NCI-H774 (cell line): ENCODE measurements at places on chromosomes 16 and 17.

DNA sequence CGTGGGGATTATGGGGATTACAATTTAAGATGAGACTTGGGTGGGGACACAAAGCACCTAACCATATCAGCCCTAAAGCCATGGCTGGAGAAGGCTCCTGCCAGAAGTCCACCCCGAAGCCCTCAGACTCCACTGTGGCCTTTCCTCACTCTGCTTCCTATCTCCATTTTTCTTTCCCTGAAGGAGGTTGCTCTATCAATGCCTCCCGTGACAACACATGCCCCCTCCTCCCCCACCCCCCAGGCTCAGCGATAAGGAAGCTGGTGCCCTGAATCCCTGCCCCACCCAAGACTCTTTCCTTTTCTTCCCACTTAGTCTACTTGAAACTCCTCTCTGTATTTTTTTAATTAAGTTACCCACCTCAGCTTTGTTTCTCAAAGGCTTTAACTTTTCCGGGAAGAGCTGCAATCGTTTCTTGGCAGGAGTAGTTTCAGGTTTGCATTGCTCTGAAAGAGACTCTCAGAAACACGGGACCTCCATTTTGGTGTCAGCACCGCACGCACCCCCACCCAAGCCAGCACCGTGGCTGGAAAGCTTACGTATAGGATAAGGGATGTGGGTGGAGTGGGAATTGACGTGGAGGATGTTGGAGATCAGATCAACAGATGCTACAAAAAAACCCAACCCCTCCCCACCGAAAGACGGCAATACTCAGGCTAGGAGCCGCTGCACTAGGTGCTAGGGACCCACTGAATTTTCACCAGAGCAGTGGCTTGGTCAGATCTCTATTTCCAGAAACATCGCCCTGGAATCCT lies 15.2 kb upstream of the CA4 start:
- DNase-seq: no peak

DNA sequence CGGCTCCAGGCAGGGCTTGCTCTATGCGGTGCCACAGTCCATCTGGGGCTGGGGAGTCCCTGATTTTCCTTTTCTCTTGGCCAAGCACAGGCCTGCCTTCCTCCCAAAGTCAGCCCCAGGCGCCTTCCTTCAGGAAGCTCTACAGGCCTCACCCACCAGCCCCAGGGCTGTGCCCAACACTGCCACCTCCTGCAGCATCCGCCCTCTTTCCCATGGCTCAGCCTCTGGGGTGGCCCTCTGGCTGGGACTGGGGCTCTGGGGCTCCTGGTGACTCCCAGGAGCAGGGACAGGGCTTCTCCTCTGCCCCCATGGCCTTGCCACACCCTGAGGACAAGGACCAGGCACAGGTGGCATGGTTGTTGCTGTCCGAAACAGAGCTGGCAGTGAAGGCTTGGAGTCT lies 817 bp downstream of the ITGB4 start:
- no peak for DNase-seq

DNA sequence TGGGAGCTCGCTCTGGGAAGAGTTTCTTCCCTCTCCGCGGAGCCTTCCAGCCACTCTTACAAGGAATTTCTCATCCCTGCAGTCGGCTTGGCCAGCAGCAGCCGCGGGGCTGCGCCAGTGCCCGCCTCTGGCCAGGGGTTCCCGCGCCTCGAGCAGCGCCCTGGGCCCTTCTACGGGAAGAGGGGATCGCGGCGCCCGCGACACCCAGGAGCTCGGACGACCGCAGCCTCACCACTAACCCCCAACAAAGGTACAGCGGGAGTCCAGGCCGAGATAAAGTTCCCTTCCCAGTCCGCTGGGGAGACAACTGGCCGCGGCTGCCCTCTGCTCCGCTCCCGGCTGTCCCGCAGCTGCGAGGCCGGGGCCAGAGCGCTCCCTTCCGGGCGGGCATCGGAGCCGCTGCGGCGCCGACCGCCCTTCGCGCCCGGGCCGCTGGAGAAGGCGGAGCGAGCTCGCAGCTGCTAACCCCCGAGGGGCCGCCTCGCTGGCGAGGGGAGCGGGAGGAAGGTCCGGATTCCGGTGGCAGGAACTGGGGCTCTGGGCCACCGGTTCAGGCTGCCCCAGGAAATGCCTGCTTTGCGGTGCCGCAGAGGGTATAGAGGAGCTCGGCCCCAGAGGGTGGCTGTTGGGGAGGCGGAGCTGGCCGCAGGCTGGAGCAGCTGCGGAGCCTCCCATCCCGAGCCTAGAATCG lies 3.6 kb upstream of the HS3ST3B1 start:
- peak; percentile 23 for DNase-seq

DNA sequence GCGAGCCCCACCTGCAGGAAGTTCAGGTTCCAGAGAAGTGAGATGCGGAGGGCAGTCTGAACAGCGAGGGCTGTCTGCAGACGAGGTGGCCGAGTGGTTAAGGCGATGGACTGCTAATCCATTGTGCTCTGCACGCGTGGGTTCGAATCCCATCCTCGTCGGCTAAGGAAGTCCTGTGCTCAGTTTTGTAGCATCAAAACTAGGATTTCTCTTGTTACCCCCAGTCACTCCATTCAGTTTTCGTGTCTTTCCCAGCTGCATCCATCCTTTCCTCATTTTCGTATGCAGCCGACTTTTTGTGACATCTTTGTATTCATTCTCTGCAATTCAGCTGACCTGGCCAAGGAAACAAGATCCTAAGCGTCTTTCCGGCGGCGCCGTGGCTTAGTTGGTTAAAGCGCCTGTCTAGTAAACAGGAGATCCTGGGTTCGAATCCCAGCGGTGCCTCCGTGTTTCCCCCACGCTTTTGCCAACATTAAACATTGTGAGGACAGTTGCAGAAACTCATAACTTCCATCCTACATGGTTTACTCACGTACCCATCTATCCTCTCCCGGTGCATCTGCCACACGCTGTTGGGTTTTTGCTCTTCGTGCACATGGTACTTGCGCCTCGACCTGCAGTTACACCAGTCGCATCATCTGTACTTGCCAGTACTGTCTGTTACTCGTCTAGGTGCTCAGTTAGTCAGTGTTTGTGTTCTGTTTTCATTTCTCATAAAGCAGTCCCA lies 3.0 kb downstream of the BORCS6 start:
- DNase-seq: peak; percentile 72

GRCh38 chr17:50365649-50366393 lies 7.2 kb downstream of the MRPL27 start:
- no peak for DNase-seq

DNA sequence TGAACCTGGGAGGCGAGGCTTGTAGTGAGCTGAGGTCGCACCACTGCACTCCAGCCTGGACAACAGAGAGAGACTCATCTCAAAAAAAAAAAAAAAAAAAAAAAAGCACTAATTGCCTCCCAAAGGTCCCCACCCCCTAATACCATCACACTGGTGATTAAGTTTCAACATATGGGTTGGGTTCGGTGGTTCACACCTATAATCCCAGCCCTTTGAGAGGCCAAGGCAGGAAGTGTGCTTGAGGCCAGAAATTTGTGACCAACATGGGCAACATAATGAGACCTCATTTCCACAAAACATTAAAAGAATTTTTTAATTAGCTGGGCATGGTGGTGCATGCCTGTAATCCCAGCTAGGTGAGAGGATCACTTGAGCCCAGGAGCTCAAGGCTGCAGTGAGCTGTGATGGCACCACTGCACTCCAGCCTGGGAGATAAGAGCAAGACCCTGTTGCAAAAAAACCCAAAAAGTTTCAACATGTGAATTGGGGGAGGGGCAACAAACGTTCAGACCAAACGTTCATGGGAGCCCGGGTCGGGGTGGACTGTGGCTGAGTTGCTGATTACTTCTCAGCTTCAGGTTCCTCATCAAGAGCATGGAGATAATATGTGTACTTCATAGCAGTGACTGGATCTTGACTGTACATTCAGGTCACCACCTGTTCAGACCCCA lies 62.1 kb upstream of the NOL11 start:
- no peak for DNase-seq

- DNase-seq: no peak
Measured at GRCh38 chr17:12927541-12928425, 90.0 kb downstream of the ELAC2 start.

- no peak for DNase-seq
Measured at GRCh38 chr17:80970762-80971703, 20.6 kb upstream of the CHMP6 start.

- DNase-seq: no peak
Measured at GRCh38 chr16:11750056-11750455, 7.4 kb upstream of the TXNDC11 start.

DNA sequence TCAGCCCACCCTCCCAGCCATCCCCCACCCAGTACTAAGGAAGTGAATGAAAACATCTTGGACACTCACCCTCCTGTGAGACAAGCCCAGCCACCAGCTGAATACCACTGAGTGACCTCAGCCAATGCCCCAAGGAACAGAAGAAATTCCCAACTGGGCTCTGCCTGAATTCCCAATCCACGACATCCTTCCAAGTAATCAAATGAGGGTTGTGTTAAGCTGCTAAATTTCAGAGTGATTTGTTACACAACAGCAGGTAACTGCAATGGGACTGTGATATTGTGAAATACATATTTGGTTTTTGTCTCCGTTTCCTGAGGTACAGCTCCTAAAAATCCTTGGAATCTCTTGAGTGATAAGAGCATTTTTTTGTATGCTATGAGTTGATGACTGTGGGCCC lies 578.7 kb upstream of the CDH11 start:
- DNase-seq: no peak

DNA sequence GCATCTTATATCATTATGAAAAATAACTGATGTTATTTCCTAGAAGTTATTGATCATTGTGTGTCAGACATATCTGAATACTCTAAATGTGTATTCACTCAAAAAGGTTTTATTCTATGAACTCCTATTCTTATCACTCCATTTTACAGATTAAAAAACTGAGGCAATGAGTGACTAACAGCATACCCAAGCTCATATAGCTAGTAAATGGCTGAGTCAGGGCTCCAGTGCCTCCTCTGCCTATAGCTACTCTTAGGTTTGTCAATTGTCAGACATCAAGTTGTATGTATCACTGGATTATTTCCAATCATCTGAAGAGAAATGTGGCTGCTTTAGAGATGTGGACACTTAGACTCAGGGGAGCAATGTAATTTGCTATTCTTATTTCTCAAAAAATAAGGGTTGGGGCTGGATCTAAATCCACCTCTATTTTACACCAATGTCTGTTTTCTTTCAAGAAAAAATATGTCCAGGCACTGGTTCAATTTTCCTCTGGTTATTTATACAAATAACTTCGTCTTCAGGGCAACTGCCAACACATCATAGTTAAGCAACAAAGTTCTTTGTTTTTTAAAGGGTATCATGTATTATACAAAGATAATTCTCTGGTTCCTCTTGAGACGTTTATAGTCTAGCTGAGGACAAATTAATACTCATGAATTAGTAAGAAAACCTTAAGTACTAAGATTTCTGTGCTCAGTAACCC lies 328.9 kb upstream of the MAF start:
- no peak for DNase-seq

- peak; percentile 53 for DNase-seq
Measured at GRCh38 chr16:72848759-72849664, 198.9 kb downstream of the ZFHX3 start.

- no peak for DNase-seq
Measured at GRCh38 chr16:27928542-27928941, 135.0 kb downstream of the GSG1L start.

GRCh38 chr17:67573987-67574657 lies 143.6 kb upstream of the NOL11 start:
- DNase-seq: no peak

- no peak for DNase-seq
Measured at GRCh38 chr16:4800290-4801041, 2.0 kb downstream of the ROGDI start.

DNA sequence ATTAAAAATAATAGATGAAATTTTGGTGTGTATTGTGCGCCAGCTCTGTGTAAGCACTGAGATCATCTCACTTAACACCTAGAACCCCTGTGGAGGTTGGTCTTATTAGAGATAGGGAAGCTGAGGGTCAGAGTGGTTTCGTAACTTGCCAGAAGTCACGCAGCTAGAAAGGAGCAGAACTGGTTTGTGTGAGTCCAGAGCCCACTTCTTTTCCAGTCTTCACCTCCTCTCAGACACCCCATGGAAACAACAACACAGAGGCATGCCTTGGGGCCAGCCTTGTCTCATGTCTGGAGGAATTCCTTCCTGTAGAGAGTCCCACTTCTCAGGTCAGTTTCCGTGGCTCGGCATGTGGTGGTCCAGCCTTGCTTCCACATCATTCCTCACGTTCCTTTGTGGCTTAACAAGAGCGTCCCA lies 16.5 kb downstream of the YPEL2 start:
- DNase-seq: no peak

DNA sequence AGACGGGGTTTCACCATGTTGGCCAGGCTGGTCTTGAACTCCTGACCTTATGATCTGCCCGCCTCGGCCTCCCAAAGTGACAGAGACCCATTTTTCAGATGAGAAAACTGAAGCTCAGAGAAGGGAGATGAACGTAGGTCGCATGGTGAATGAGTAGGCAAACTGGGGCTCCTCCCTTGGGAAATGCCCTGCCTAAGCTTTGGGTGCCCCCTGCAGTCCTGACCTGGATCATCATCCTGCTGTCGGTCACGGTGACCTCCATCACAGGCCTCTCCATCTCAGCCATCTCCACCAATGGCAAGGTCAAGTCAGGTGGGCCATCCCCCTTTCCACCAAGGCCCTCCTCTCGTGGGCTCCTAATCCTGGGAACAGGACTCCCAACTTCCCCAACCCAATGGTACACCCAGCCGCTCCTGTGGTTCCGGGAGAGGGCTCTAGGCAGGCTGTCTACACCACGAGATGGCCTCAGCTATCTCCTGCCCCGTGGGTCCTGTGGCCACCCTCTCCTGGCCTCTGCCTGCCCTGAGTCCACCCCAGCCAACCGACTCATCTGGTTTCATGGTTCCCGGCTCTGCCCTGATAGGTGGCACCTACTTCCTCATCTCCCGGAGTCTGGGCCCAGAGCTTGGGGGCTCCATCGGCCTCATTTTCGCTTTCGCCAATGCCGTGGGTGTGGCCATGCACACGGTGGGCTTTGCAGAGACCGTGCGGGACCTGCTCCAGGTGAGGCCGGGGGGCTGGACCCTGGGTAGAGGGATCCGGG lies 4.7 kb downstream of the SLC12A3 start:
- DNase-seq: no peak

GRCh38 chr16:73473713-73474112 lies 425.8 kb upstream of the ZFHX3 start:
- no peak for DNase-seq

- DNase-seq: no peak
Measured at GRCh38 chr16:28930652-28931051, 1.1 kb upstream of the CD19 start.

- peak; percentile 89 for DNase-seq
Measured at GRCh38 chr17:81002409-81003361, 11.0 kb downstream of the CHMP6 start.
